Activated T-cell treated with anti-CD3 and anti-CD28 coated beads for 24 hours (primary cell): ENCODE measurements at places on chromosomes 12 and 14.

DNA sequence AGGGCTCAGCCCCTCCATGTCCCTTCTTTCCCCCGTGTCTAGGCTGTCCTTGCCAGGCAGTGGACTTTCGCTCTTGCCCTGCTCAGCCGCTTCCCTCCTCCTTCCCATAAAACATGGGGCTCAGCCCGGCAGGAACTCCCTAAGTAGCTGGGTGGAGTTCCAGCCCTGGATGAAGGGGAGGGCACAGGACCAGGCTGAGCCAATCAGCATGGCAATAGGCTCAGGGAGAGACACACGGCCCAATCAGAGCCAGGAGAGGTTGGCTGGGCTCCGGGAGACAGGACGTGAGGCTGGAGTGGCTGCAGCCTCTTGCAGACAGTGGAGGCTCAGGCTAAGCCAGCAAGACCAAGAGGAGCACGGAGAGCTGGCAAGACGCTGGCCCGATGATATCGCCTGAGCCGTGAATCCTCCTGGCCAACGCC, 54.3 kb downstream of the GALNT9 start:
- no peak for DNase-seq

GRCh38 chr14:26606729-26607312, 9.0 kb upstream of the NOVA1 start:
- DNase-seq: no peak

DNA sequence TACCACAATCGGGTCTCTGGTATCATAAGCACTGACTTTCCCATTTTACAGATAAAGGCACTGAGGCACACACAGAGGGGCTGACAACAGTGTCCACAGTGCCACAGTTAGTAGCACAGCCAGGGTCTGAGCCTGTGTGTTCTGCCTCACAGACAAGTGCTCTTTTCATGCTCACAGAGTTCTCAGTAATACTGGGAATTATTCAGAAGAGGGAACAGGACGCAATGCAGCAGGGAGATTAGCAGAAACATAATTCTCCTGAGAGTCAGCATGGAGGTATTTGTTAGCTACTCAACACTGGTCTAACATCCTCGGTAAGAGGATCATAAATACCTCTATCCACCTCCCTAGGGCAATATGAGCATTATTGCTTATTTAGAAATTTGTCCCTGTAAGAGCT, 219.3 kb upstream of the EEA1 start:
- no peak for DNase-seq

DNA sequence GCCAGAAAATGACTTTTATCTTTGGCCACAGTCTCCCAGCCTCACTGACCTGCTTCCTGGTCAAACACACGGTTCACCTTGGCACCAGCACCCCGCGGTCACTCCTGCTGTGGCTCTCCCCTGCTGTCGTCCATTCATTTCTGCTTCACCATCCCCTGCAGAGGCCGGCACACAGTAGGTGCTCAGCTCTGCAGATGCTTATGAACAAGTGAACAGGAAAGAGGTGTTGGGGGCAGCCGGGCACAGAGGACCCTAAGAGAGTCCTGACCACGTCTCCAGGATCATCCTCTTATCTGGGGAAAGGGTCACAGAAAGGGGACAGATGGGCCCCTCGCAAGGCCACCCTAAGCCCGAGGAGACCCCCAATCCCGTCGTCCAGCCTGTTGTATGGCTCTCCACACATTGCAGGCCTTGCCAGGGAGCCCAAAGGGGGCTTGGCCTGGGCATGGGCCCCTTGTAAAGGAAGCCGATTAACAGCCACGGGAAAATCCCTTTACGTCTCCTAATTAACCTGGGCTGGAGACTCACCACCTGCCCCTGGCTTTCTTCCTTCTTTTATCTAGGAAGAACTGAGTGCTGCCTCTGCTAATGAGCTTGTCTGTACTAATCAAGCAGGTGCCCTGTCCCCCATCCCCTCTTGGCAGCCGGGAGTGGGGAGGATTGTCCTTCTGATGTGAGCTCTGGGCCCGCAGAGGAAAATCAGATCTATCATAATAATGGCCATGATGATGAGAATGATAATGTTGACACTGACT, 119.2 kb downstream of the AACS start:
- DNase-seq: no peak

- no peak for DNase-seq
These were observed 68.2 kb downstream of the USP15 start for GRCh38 chr12:62328296-62328921.

- DNase-seq: no peak
These were observed 19.5 kb downstream of the PTGDR start for GRCh38 chr14:52286661-52287649.

- no peak for DNase-seq
These were observed 822.7 kb downstream of the LRFN5 start for GRCh38 chr14:42429401-42429800.

GRCh38 chr14:29804481-29805266, 123.0 kb downstream of the PRKD1 start:
- no peak for DNase-seq

DNA sequence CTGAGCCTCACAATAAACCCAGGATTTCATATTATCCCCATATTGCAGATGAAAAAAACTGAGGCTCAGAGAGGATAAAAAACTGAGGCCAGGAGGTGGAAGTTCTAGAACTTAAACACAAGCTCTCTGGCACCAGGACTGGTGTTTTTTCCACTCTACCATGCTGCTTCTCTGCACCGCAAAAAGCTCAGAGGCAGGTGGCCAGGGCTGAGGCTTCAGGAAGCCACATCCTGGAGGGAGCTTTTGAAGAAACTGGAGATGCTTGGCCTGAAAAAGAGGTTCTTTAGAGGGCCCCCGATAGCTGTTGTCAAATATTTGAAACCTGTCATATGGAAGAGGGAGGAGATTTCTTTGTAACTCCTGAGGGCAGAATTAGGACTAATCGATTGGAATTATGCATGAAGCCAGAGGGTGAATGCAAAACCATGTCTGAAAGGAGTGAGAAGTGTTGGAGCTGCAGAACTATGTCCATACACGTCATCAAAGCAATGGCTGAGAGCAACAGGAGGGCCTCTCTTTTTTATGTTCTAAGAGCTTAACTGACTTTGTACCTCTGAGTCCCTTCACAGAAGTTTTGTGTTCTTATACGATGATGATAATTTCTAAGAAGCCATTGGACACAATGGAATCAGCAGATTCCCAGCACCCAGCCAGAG, 448.6 kb downstream of the FUT8 start:
- DNase-seq: no peak

DNA sequence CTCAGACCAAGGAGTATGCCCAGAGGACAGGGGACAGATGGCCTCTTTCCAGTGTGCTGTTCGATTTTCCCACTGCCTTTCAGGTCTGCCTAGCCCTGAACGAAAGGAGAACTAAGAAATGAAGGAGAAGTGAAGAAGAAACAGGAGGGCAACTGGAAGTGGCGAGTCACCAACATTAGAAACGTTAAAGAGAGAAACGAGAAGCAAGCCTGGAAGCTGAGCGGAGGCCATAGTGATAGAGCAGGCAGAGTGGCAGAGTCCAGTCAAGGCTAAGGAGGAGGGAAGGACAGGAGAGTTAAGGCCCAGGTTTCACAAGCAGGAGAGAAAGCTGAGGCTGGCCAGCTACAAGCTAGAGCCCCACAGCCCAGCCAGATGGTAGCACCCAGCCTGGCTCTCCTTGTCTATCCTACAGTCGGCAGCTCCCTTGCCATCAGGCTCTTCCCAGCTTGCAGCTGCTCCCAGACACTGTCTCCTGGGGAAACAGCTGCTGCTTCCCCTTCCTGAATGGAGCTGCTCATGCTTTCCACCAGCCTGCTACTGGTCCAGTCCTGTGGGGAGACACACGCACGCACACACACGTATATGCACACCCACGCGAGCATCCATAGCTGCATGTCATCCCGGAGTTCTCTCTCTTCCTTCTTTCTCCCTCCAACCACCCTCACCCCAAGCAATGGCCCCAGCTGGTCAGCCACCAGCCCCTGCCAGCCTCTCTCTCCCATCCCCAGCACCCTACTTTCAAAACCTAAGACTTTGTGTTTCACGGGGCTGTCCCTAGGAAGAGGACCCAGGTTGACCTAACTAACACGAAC, 139.7 kb upstream of the CCND2 start:
- DNase-seq: no peak

- DNase-seq: no peak
These were observed 25.2 kb downstream of the DAAM1 start for GRCh38 chr14:59213368-59214315.

GRCh38 chr12:18998343-18999261, 130.9 kb upstream of the PLEKHA5 start:
- no peak for DNase-seq

DNA sequence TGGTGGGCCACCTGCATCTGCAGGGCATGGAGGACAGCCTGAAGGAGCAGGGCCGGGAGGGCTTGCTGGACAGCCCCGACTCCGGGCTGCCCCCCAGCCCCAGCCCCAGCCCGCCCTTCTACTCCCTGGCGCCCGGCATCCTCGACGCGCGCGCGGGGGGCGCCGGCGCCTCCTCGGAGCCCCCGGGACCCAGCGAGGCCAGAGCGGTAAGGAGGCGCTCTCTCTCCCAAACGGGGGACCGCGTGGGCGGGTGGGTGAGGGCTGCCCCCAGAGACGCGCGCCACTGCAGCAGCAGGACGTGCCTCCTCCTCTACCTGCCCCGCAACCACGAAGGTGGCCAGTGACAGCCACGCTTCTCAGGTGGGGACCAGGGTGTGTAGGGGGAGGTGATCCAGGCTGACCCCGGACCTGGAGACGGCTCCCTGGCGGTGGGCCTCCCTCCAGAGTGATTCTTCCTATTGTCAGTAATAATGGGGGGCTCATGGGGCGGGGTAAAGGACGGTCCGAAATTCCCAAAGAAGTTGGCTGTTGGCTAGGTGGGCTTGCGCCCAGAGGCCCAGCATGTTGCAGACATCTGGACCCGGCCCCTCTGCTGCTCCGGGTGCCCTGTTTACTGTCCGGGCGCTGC, 652 bp downstream of the RFLNA start:
- no peak for DNase-seq

DNA sequence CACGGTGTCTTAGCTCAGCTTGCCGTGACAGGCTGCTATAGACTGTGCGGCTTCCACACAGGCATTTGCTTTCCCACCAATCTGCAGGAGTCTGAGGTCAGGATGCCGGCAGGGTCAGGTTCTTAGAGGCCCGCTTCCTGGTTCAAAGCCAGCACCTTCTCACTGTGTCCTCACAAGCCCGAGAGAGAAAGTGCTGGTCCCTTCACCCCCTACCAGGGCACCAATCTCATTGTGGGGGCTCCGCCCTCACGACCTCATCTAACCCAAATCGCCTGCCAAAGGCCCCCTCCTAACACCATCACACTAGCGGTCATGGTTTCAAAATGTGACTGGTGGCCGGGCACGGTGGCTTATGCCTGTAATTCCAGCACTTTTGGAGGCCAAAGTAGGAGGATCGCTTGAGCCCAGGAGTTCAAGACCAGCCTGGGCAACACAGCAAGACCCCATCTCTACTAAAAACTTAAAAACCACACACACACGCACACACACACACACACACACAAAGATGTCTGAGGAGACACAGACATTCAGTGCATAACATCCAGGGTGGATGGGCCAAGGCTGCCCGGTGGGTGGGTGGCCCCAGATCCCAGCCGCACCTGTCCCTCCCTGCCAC, 26.8 kb downstream of the MMP17 start:
- DNase-seq: no peak

- DNase-seq: no peak
These were observed 129.6 kb downstream of the PAPOLA start for GRCh38 chr14:96631621-96632362.

GRCh38 chr12:116015525-116015924, 262.0 kb downstream of the MED13L start:
- no peak for DNase-seq

- no peak for DNase-seq
These were observed 78.9 kb upstream of the SLC38A2 start for GRCh38 chr12:46451276-46452021.

- no peak for DNase-seq
These were observed 82.4 kb downstream of the SLC5A8 start for GRCh38 chr12:101127521-101128219.

DNA sequence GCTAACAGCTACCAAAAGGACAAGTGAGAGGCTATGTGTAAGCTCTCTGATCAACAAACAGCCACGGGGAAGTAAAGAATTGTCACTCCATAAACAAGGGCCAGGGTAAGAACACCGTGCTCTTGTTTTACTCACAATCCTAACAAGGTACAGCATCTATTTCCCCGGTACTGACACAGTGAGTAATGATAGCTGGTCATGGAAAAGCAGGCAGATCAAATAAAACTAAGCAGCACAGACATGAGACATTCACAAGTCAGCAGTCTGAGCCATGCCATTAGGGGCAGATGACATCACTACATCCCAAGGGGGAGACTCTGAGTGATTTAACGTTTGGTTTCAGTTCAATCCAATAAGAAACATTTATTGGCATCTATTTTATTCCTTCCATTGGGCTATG, 54.4 kb downstream of the ARL6IP4 start:
- no peak for DNase-seq

DNA sequence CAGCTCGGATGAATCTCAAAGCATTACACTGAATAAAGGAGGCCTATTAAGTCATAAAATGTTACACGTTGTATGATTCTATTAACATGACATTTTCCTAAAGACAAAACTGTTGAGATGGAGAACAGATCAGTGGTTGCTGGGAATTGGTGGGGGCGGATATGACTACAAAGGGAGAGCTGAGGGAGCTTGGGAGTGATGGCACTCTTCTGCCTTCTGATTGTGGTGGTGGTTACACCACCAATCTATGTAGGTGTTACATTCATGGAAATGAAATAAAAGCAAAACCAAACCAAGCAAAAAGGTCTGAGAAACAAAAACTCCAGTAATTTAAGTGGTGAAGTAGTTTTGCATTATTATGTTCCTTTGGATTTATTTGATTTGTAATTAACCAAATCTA, 16.4 kb upstream of the EVL start:
- no peak for DNase-seq

DNA sequence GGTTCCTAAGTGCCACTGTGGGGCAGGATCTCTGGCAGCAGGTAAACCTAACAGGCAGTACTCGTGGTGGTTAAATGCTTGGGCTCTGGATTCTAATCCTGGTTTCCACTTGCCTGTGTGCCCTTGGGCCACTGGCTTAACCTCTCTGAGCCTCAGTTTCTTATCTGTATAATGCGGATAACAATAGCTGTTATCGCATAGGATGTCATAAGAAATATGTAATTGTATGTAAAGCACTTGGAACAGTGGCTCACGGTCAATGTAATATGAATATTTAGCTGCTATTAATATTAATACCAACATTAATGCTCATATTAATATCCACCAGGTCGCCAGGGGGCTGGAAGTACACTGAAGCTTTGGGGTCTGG, 16.8 kb downstream of the FOXN4 start:
- no peak for DNase-seq

- no peak for DNase-seq
These were observed 45.1 kb downstream of the GALNT9 start for GRCh38 chr12:132284071-132284826.

GRCh38 chr12:42128327-42128726, 16.3 kb downstream of the GXYLT1 start:
- no peak for DNase-seq

DNA sequence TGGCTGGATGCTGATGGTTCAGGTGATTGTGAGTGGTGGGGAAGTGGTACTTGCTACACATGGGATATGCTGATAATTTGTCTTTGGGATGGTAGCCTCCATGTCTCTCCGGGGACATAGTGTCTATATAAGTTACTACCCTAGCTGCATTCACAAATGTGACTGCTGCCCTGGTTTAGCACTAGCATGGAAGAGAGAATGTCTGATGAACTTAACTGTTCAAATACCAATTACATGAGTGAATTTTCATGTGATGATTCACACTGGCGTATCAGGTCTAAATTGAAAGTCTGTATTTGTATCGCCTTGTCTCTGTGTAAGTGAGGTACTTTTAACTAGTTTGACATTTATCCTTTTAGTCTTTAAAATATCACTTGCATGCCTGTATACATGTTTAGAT, 34.4 kb downstream of the ATF7IP start:
- no peak for DNase-seq

- DNase-seq: no peak
These were observed 255.3 kb downstream of the AEBP2 start for GRCh38 chr12:19694627-19695026.
